Sigmoid colon (tissue), 7 donors: ENCODE measurements at places on chromosomes 2 and 18.
A peak's percentile ranks its signal among the peaks of the same experiment; 100 is the strongest.

GRCh38 chr18:50039746-50040145 lies 155.2 kb downstream of the MYO5B start:
- DNase-seq, result no peak
- H3K27ac ChIP-seq, result no peak overlapping the region
- peaks cover 9% of the 10 kb centered on the region for H3K4me1 ChIP-seq

GRCh38 chr18:12474146-12474545 lies 66.4 kb downstream of the PRELID3A start:
- H3K36me3 ChIP-seq, result peaks cover 30% of the 10 kb centered on the region
- no peaks in the 10 kb centered on the region for H3K27me3 ChIP-seq
- no peak overlapping the region for H3K4me3 ChIP-seq
- DNase-seq, result no peak

DNA sequence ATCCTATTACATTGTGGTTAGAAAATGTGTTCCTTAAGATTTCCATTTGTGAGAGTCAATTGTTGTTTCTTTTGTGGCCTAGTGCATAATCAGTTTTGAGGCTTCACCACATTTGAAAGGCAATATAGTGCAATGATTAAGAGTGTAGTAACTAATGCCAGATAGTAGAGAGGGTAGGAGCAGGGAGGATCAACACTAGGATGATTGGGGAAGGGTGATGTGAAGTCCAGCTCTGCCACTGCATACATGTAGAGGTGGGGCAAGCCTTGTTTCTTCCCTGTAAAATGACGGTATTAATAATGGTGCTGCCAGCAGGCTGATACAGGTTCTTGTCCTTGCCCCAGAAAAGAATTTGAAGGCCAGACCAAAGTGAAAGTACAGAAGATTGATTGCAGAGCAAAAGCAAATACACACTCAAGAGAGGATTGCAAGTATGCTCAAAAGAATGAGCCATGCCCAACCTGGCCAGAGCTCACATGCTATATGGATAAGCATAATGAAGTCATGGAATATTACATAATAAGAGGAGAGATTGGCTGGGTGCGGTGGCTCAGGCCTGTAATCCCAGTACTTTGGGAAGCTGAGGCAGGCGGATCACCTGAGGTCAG lies 8.0 kb downstream of the SP100 start:
- no peak overlapping the region for H3K4me3 ChIP-seq
- H3K27me3 ChIP-seq, result no peaks in the 10 kb centered on the region

DNA sequence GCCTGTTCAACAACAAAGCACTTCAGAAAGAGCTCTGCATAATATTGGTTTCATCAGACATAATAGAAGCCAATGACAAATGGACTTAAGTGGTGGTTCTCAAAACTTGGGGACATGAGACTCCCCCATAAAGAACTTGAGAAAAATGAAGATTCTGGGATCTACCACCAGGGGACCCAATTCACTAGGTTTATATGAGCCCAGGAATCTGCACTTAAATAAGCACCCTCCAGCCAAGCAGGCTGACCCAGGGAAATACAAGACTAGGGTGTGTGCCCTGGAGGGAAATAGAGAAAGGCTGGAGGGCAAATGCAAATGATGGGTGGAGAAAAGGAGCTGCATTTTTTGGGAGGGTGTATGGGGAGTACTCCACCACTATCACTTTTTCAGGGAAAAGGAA lies 52.5 kb downstream of the SATB2 start:
- H3K4me3 ChIP-seq, result no peak overlapping the region
- H3K4me1 ChIP-seq, result no peaks in the 10 kb centered on the region
- H3K36me3 ChIP-seq, result no peaks in the 10 kb centered on the region

- DNase-seq, result no peak
- no peaks in the 10 kb centered on the region for H3K36me3 ChIP-seq
- H3K4me1 ChIP-seq, result no peaks in the 10 kb centered on the region
- no peak overlapping the region for H3K4me3 ChIP-seq
- H3K27ac ChIP-seq, result no peak overlapping the region
- H3K27me3 ChIP-seq, result no peaks in the 10 kb centered on the region
Measured at GRCh38 chr2:147488472-147488871, 356.4 kb upstream of the ACVR2A start.

- H3K27ac ChIP-seq, result no peak overlapping the region
- no peak overlapping the region for H3K4me3 ChIP-seq
- H3K4me1 ChIP-seq, result peaks cover 9% of the 10 kb centered on the region
- H3K36me3 ChIP-seq, result no peaks in the 10 kb centered on the region
- H3K27me3 ChIP-seq, result no peaks in the 10 kb centered on the region
- no peak for DNase-seq
Measured at GRCh38 chr18:69844656-69845055, 103.0 kb downstream of the CD226 start.

GRCh38 chr2:158034198-158034866 lies 67.3 kb upstream of the UPP2 start:
- H3K36me3 ChIP-seq, result no peaks in the 10 kb centered on the region
- H3K4me1 ChIP-seq, result no peaks in the 10 kb centered on the region
- no peak for DNase-seq
- no peak overlapping the region for H3K4me3 ChIP-seq
- H3K27me3 ChIP-seq, result no peaks in the 10 kb centered on the region

GRCh38 chr18:45379903-45380302 lies 235.4 kb upstream of the SLC14A2 start:
- H3K27ac ChIP-seq, result no peak overlapping the region
- H3K36me3 ChIP-seq, result no peaks in the 10 kb centered on the region
- no peak for DNase-seq
- no peaks in the 10 kb centered on the region for H3K4me1 ChIP-seq
- no peak overlapping the region for H3K4me3 ChIP-seq
- H3K27me3 ChIP-seq, result no peaks in the 10 kb centered on the region

DNA sequence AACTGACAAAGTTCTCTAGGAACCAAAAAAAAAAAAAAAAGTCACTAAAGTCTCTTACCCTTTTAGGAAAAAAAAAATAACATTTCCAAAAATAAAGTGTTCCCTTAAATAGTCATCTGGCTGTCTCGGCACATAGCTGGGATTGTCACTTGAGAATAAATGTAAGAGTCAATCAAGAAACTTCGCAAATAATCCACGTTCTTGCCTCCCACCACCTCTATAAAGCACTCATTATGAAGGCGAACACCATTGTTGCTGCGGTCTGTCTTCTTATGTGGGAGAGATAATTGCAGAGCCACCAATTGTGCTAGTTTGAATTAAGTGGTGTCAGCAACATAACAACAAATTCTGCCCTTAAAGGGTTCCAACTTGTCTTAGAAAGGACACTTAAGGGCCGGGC lies 163.7 kb downstream of the FBXO15 start:
- H3K4me3 ChIP-seq, result no peak overlapping the region
- H3K4me1 ChIP-seq, result no peaks in the 10 kb centered on the region
- H3K27me3 ChIP-seq, result no peaks in the 10 kb centered on the region
- no peak for DNase-seq
- no peaks in the 10 kb centered on the region for H3K36me3 ChIP-seq
- H3K27ac ChIP-seq, result no peak overlapping the region

DNA sequence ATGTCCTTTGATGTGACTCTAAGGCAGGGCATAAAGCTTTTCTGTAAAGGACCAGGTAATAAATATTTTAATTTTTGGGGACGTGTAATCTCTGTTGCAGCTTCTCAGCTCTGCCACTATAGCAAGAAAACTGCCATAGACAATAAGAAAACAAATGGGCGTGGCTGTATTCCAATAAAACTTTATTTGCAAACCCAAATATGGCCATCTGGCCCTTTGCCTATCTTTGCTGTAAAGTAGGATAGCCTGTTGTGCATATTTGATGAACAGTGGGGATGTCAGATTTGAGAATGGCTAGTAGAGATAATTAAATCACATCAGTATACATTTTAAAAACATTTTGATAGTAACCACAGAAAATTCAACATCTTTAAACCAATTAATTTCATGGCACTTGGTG lies 95.6 kb upstream of the NOSTRIN start:
- no peaks in the 10 kb centered on the region for H3K4me1 ChIP-seq
- no peaks in the 10 kb centered on the region for H3K27me3 ChIP-seq
- no peak for DNase-seq
- H3K36me3 ChIP-seq, result no peaks in the 10 kb centered on the region
- no peak overlapping the region for H3K27ac ChIP-seq
- no peak overlapping the region for H3K4me3 ChIP-seq

DNA sequence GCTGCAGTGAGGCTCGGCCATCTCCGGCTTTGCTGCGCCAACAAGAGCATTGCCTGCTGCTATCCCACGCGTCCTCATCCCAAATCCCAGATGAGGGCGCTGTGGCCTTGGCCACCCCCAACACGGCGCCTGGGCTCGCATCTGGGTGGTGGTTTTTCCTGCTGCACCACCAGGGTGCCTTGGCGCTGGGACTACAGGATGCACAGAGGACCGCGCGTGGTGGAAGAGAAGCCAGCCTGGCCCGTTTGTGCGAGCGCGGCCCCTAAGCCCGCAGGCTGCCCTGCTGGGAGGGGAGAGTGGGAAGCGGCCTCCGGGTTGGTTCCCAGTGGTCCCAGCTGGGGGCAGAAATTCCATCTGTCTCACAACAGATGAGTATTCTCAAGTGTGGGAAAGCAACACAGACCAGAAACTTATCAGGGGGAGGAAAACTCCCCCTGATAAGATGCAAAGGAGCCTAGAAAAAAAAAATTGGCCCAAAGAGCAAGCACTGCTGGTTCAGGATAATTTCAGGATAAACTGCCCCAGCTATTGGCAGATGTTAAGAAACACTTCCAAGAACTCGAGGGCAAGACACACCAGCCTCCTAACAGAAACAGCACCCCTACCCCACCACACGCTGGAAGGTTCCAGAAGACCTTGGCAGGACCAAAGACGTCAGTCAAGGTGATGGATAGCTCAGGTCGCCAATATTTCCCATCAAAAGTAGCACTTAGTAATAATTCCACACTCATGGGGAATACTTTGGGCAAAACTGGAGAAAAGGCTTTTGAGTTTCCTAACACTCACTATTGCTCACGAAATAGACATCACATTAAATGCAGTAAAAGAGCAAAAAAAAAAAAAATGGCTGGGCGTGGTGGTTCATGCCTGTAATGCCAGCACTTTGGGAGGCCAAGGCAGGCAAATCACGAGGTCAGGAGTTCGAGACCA lies 152.1 kb downstream of the PXDN start:
- H3K4me3 ChIP-seq, result no peak overlapping the region
- no peaks in the 10 kb centered on the region for H3K36me3 ChIP-seq
- H3K27ac ChIP-seq, result peak overlapping the region; percentile 70
- H3K27me3 ChIP-seq, result no peaks in the 10 kb centered on the region
- H3K4me1 ChIP-seq, result peaks cover 22% of the 10 kb centered on the region
- DNase-seq, result peak; percentile 92
